Sciatic nerve (tissue), 2 donors: ENCODE measurements at places on chromosomes 7 and 10. TPM values are rescaled to one million over a fixed set of nuclear protein-coding genes. Genes with fewer than 3 reads are reported as not detected.
A peak's percentile ranks its signal among the peaks of the same experiment; 100 is the strongest.

GRCh38 chr7:152754075-152754730, 5.3 kb upstream of the ACTR3B start:
- no peak for DNase-seq

DNA sequence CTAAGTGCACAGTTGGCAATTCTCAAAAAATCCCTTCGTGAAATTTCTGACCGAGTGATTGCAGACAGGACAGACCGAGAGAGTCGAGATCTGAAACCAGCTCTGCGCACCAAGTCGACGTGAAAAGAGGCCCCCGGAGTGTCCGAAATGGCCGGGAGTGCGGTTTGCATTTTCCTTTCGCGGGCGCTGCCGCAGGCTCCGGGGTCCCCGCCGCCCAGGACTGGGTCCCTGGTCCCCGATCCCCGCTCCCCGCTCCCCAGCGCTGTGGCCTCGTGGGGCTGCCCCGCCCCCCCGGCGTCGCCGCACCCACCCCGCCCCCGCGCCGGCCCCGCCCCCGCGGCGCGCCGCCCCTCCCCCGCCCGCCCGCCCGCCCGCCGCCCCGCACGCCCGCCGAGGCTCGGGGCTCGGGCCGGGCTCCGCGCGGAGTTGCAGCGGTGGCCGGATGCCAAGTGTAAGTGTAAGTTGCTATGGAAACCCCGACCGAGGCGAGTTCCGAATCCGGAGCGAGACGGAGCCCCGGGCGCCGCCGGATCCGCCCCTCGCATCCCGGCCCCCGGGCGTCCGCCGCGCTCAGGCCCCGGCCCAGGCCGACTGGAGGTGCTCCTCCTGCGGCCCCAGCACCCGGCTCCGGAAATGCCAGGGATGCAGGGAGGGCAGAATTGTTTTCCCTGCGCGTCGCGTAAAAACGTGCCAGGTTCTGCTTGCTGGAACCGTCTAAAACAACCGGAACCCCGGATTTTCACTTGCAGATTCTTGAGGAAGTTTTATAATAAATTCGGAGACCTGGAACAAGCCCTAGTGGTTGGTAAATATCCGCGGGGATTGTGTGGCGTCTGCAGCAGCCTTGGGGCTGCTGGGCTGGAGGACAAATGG, 4.6 kb downstream of the BMI1 start:
- DNase-seq = peak; percentile 89

GRCh38 chr7:50359995-50360925, 55.7 kb downstream of the IKZF1 start:
- no peak for DNase-seq

GRCh38 chr7:86942081-86942480, 117.4 kb downstream of the ELAPOR2 start:
- no peak for DNase-seq

GRCh38 chr10:111648046-111648445, 535.5 kb downstream of the GPAM start:
- no peak for DNase-seq

DNA sequence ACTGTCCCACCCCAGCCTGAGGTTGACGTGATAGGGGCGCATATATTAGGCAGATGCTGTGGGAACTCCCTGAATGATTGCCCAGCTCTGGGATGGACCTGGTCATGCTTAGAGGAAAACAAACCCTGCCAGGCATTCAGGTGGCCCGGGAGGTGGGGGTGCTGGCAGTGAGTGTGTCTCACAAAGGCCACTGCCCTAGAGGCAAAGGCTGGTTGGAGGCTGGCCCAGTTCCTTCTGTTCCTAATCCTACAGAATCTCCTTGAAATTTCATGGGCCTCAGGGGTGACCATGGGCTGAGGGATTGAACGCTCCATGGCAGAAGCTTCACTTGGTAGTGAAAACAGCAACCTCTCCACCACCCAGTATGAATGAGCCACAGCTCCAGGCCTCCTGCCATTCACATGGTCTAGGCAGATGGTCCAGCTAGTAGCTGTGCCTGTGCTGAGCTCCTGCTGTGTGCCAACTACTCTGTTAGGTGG, 25.6 kb downstream of the ADRA2A start:
- DNase-seq = no peak

GRCh38 chr7:82017334-82017943, 247.6 kb upstream of the HGF start:
- no peak for DNase-seq

GRCh38 chr10:23474626-23475025, 35.8 kb downstream of the OTUD1 start:
- no peak for DNase-seq

- DNase-seq = no peak
Observed at GRCh38 chr7:1080921-1081255, 7.0 kb upstream of the GPER1 start.

DNA sequence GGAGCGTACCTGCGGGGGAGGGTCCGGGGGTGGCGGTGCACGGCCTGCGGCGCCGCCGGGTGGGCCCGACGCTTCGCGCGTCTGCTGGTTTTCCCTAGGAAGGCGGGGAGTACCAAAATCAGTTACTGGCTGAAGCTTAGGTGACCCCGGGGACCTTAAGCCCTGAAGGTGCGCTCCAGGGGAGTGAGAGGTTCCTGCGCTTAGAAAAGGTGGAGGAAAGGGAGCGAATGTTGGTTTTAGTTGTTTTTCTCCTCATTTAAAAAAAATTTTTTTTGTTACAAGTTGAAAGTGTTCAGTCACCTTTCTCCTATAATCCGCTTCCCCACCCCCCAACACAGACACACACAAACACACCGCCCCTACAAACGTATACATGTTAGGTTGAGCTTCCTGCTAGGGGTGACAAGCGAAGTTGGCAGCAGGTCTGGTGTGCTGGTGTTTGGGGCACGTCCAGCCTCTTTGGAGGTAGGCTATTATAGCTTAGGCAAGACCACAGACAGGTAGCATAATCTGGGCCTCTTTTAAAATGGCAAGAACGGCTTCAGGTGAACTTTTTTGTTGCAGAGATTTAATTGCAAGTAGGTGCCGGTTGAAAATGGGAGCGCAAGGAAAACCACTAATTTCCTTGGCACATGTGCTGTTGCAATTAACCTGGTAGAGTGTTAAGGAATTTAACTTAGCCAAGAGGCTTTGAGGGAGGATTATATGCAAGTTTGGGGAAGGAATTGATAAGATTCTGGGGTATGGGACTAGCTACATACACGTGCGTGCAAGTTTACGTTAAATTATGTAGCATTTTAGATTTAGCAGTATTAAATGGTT, 945 bp downstream of the ADD3 start:
- DNase-seq = no peak

GRCh38 chr7:12674053-12674452, 13.4 kb upstream of the ARL4A start:
- no peak for DNase-seq

- no peak for DNase-seq
Observed at GRCh38 chr10:68276224-68276623, 44.3 kb upstream of the ATOH7 start.

- no peak for DNase-seq
Observed at GRCh38 chr10:34091635-34092195, 723.4 kb downstream of the PARD3 start.

- DNase-seq = peak; percentile 91
Observed at GRCh38 chr7:105521717-105522463, at the start of gene PUS7. PUS7 (minus strand) TSS chr7:105522271; CDS start chr7:105508512, 13,759 bp downstream.

- no peak for DNase-seq
Observed at GRCh38 chr7:103297837-103298179, 573 bp downstream of the PMPCB start.

- DNase-seq = no peak
Observed at GRCh38 chr10:128530301-128530700, 404.1 kb upstream of the MKI67 start.

DNA sequence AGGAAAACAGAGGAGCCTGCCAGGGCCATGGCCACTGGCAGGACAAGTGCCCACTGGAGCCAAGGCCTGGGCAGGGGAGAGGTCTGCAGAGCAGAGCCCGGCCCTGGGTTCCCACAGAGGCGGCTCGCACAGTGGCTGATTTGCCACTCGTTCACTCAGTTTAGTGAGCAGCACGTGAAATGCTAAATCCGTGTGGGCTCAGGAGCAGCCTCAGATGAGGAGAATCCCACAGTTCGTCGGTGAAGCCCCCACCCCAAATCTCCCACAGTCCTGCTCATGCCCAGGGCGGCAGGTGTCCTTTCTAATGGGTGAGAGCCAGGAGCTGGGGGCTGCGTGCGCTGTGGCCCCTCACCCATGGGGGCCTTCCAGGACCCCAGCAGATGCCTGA, 107.7 kb upstream of the FAM20C start:
- DNase-seq = peak; percentile 56

DNA sequence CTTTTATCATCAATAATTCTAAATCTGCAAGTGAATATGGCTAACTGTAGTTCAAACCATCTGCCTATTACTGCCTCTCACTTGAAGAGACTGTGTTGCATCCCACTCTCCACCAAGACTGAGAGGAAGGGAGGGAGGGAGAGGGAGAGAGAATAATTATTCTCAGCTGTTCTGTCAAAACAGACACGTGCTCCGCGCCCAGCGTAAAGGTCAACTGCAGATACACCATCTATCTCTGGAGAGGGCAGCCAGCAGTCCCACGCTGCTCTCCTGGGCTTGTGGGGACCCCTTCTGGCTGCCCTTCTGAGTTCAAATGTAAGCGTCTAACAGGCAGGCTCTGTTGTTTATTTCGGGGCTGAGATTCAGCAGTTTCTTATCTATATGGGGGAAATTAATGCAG, 625.5 kb upstream of the GALNT17 start:
- no peak for DNase-seq

RBP4 gene
- 42.7 TPM for total RNA-seq

ELMO1 gene
- total RNA-seq = 151 TPM

HKDC1 gene
- 12.0 TPM for total RNA-seq

CLEC5A gene
- total RNA-seq = 21.0 TPM

HOXA6 gene
- total RNA-seq = 15.8 TPM

TASOR2 gene
- 77.3 TPM for total RNA-seq

VPS26A gene
- total RNA-seq = 53.6 TPM

PARG gene
- 35.8 TPM for total RNA-seq

GJD4 gene
- total RNA-seq = not detected
